Stimulated activated CD4-positive, alpha-beta T cell treated with anti-CD3 and anti-CD28 coated beads, Interleukin-4, amount 100 ng/mL, for 1 hour (primary cell): ENCODE measurements at places on chromosomes 5 and 9.

DNA sequence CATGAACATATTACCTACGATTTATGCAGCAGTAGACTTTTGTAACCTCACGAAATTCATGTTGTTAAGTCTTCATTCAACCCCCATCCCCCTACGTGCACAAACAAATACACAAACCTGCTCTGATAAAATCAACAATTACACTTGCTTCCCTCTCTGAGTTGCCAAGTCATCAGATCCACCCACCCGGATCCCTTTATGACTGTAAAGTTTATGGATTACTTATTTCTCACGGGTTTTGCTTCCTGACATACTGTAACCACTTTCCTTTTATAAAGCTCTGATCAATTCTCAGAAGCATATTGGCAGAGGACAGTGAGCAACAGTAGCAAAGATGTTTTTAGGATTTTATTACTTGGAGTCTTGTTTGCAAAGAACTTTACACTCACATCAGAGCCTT is 70.5 kb downstream of the MLLT3 start:
- no peak for DNase-seq

GRCh38 chr5:16930496-16930895 is 5.6 kb downstream of the MYO10 start:
- no peak for DNase-seq

- DNase-seq = no peak
These were observed 50.1 kb upstream of the ADAMTS16 start for GRCh38 chr5:5089895-5090649.

DNA sequence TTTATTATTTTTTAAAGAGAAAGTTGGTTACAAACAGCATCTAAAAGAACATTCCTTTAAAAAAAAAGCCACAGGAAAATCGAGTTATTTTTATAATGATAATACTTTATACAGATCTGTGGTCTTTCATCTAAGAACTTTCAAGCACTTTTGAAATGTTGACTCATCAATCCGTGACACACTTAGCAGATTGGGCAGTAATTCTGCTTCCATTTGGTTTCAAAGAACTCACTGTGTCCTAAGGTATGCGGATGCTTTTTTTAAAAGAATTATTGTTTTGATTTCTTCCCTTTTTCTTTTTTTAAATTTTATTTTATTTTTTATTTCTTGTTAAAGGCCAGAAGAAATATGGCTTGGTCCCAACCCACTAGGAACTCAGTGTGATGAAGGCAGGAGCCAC is 147.8 kb downstream of the AOPEP start:
- no peak for DNase-seq

DNA sequence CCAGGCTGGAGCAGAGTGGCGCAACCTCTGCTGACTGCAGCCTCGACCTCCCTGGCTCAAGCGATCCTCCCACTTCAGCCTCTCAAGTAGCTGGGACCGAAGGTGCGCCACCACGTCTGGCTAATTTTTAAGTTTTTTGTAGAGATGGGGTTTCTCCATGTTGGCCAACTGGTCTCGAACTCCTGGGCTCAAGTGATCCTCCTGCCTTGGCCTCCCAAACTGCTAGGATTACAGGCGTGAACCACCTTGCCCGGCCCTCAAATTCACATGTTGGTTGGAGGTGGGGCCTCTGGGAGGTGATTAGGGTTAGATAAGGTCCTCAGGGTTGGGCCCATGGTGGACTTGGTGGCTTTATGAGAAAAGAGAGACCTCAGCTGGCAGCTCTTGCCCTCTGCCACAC is 10.1 kb downstream of the LCN12 start:
- DNase-seq = no peak

GRCh38 chr5:169299663-169300467 is 1.1 kb downstream of the SLIT3 start:
- no peak for DNase-seq

- no peak for DNase-seq
These were observed 93.1 kb upstream of the ACO1 start for GRCh38 chr9:32291370-32291769.

GRCh38 chr9:98941946-98942523 is 1.7 kb upstream of the COL15A1 start:
- DNase-seq = no peak

GRCh38 chr5:93793159-93793781 is 51.9 kb upstream of the POU5F2 start:
- DNase-seq = no peak

- DNase-seq = no peak
These were observed 17.5 kb upstream of the JAK2 start for GRCh38 chr9:4967523-4967922.

- DNase-seq = no peak
These were observed 21.2 kb downstream of the NSUN2 start for GRCh38 chr5:6611334-6612256.

GRCh38 chr5:174328631-174329299 is 283.3 kb downstream of the NSG2 start:
- DNase-seq = no peak

- no peak for DNase-seq
These were observed 624.7 kb upstream of the ACO1 start for GRCh38 chr9:31759703-31760102.

GRCh38 chr5:130549884-130550561 is 615.0 kb downstream of the HINT1 start:
- no peak for DNase-seq

DNA sequence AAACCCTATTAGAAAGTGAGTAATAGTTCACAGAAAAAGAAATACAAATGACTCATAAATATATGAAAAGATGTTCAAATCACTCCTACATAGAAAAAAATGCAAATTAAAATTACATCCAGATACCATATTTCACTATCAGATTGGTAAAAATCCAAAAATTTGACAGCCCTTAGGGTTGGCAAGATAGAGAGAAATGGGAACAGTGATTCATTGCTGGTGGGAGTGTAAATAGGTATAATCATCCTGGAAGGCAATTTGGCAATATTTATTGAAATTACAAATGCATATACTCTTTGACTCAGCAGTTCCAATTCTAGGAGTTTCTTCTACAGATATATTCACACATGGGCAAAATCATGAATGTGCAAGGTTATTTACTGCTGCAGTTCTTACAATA is 273.5 kb downstream of the NR2F1-AS1 start:
- no peak for DNase-seq
